ENCODE measurements at places on chromosomes 12 and 14. TPM values are rescaled to one million over a fixed set of nuclear protein-coding genes. Genes with fewer than 3 reads are reported as not detected.

GRCh38 chr12:124085419-124086296 is 112.6 kb downstream of the ZNF664 start:
- DNase-seq: no peak

GRCh38 chr14:59343585-59343984 is 121.6 kb downstream of the GPR135 start:
- no peak for DNase-seq

DNA sequence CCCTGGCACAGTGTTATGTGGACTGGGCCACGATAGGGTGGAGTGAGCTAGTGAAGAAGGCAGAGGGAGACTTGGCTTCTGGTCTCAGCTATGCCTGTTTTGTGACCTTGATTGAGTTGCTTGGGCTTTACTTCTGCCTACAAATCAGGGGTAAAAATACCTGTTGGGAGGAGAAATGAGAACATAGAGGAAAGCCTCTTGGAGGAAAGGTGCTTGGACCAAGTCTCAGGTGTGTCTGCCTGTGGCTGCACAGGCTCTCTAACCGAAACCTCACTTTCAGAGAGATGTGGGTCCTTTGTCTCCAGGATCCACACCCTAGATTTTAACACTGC is 4.9 kb downstream of the SDR39U1 start:
- DNase-seq: no peak

- no peak for DNase-seq
Measured at GRCh38 chr12:4450551-4451112, 5.0 kb upstream of the FGF6 start.

- DNase-seq: no peak
Measured at GRCh38 chr12:48265777-48266176, 62.7 kb upstream of the OR10AD1 start.

- DNase-seq: no peak
Measured at GRCh38 chr14:64680013-64680713, 24.1 kb upstream of the PLEKHG3 start.

NDRG2 gene
- total RNA-seq: 7.5 TPM

GRCh38 chr12:118763234-118763633 is 218.1 kb upstream of the SRRM4 start:
- DNase-seq: no peak

SLC10A1 gene
- total RNA-seq: 0.03 TPM
